Peyer's patch (tissue), 4 donors: ENCODE measurements at places on chromosomes 11 and 22. TPM values are rescaled to one million over a fixed set of nuclear protein-coding genes. Genes with fewer than 3 reads are reported as not detected.

GRCh38 chr11:11701070-11701469 lies 79.3 kb upstream of the GALNT18 start:
- DNase-seq: no peak

DNA sequence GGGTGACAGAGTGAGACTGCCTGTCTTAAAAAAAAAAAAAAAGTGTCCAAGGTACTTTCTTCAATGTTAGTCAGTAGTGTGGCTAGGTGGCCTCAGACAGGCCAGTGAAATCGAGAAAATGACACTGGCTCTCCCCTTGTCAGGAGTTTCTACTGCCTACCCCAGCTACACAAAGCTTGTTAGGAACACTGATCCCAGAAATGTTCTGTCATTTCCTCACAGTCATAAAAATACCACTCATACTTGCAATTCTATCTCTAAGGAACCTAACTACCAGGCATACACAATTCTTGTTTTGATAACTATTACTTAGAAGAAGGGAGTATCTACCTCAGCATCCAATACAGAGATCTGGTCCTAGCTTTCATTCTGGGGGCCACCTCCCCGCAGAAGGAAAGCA lies 31.3 kb downstream of the ATP6V1E1 start:
- no peak for DNase-seq

GRCh38 chr11:116558504-116559211 lies 214.1 kb downstream of the BUD13 start:
- no peak for DNase-seq

DNA sequence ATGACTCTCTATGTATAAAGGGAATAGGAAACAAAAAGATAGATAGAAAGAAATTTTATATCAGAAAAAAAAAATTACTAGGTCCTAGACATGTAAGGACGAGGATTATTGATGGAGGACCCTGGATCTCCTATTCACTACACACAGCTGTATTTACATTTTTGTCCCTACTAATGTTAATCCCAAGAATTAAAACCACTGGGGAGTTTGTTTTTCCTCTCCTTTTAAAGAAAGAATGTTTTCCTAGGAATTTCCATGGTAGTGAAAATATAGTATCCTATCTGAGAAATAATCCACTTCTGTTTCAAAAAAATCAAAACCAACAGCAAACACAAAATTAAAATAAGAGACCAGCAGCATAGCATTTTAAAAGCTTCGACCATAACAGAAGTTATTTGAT lies 41.1 kb downstream of the PDGFD start:
- DNase-seq: no peak

DNA sequence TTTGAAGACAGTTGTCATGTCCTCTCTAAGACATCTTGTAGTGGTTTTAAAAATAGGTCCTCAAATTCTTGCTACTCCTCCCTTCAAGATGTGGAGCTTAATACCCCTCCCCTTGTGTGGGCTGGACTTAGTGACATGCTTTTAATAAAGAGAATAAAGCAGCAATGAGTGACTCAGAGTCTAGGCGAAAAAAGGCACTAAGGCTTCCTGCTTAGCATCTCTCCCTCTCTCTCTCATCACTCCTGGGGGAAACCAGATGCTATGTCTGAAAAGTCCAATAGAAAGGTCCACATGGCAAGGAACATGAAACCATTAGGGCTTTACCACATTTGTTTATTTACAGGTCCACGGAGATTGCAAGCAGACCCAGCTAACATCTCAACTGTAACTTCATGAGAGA lies 11.7 kb downstream of the SERGEF start:
- no peak for DNase-seq

DNA sequence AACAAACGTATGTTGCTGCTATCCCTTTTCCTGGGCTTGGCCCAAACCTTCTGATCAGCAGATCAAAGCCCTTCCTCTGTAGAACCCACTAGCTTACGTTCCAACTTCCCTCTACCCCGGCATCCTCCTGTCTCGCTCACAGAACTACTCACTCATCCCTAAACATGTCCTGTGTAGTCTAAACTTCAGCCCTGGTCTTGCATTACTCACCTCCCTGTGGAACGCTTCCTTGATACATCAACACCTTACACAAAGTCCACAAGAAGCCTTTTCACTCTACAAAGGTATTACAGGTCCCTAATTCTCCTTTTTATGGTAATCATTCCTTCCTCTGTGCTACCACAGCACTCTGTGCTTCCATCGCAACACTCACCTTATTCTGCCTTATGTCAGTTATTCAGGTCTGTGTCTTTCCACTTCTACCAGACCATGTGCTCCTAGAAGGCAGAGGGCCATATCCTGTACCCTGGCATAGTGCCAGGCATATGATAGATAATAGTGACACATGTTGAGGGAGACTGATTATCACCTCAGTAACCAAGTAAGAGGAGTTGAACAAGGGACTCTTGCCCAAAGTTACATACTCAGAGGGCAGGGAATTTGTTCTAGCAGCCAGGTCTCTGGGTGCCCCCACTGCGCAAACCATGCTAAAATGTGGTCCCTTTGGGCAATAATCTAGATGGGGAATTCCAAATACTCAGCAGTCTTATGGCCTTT lies 41.6 kb downstream of the USP35 start:
- no peak for DNase-seq

DNA sequence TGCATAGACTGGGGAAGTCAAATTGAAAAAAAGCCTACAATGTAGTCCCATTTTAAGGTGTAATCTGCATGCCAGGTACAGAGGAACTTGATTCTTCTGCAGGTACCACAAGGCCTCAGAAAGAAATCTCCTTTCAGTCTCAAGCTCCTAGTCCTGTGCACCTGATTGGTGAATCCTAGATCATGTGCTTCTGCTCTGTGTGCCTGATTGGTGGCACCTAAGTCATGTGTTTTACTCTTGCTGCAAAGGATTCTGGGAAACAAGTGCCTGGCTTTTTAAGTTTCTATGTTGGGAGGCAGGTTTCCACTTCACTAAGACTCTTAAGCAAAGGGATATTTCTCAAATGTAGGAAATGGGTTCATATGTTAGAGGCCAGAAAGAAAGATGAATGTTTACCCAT lies 29.1 kb downstream of the INSC start:
- no peak for DNase-seq

DNA sequence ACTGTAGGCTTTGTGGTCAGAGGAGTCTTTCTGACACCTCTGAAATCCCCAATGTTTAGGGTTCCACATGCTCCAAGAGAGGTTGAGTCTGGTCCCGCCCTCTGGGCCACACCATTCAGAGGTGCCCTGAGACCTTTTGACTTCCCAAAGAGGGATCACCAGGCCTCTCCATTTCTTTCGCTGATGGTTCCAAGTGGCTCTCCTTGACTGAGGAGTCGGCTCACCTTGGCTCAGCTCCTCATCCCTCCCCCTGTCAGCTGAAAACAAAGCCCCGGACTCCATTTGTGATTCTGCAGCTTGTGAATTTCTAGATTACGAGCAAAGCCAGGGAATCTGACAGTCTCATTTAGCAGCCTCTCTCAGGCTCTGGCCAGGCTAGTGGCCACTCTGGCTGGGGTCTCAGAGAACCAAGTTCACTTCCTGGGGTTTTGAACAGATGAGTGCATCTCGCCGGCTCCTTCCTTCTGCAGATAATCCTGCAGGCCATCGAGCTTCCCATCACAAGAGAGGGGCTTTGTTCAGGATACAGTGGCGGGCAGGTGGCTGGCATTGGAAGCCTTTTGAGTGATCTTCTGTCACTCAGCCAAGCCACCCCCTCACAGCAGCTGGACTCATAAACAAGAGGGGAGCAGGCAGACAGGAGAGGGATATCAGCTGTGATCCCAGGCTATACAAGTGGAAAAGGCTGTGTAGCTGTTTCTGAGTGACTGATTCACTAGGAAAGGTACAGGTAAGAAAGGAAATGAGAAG lies 102.9 kb downstream of the TRIM29 start:
- DNase-seq: peak; percentile 30

DNA sequence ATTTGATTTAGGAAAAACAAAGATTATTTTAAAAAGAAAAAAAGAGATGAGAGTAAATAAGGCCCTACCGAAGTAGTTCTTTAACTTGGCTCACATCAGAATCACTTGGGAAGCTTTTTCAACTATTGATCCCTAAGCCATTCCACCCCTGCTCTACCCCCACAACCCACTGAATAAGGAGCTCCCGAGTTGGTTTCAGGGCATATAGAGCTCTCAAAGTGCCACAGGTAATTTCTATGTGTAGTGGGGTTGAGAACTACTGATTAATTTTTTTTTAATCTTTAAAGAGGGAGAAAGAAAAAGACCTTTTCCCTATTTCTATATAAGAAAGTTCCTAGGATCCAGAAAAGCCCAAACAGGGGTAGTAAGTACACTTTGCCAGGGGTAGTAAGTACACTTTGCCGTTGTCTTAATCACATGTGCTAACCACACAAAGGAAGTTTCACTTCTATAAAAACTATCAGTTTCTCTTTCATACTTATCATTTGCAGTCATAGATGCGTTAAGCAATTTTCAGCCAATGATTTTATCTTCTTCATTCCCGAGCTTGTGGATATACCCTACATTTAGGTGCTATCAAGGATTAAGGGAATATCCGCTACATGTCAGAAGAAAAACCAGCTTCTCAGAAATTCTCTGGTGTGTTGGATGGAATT lies 108.4 kb upstream of the ZC3H12C start:
- no peak for DNase-seq

GRCh38 chr11:32487270-32487669 lies 51.9 kb upstream of the WT1 start:
- no peak for DNase-seq

DNA sequence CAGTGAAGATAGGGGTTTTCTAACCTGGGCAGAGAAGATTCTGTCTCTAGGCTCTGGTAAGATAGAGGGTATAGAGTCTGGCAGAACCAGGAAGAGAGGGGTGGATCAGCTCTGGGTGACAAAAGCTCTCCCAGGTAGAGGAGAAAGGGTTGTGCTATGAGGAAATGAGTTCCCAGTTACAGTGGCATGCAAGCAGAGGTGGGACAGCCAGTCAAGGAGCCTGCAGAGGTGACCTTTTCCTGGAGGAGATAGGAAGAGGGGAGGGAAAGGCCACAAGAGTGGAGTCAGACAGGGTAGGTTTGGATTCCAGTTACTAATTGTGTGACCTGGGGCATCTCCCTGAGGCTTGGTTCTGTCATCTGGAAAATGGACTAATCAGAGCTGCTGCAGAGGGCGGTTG lies 3.4 kb upstream of the CAPN5 start:
- DNase-seq: no peak

DNA sequence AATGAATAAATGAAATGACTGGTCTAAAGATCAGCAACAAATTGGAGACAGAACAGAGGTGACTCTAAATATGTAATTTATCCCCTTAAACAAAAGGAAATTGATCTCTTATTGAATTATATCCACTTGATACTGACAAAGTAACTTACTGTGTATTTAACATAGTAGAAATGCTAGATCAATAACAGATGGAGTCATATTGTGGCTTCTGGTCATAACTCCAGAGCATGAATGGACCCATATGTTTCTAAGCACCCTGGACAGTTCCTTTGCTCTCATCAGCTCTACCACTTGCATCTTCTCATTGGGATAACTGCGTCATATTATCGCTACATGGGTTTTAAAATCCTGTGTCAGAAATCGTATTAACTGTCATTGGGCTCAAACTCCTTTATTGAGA lies 222.3 kb downstream of the ETS1 start:
- no peak for DNase-seq

GRCh38 chr11:45145379-45146071 lies 914 bp upstream of the PRDM11 start:
- DNase-seq: no peak

- DNase-seq: no peak
These were observed 74.0 kb downstream of the NAV2 start for GRCh38 chr11:19786644-19787043.

- peak; percentile 19 for DNase-seq
These were observed 42.1 kb upstream of the TPBGL start for GRCh38 chr11:75198278-75198973.

DNA sequence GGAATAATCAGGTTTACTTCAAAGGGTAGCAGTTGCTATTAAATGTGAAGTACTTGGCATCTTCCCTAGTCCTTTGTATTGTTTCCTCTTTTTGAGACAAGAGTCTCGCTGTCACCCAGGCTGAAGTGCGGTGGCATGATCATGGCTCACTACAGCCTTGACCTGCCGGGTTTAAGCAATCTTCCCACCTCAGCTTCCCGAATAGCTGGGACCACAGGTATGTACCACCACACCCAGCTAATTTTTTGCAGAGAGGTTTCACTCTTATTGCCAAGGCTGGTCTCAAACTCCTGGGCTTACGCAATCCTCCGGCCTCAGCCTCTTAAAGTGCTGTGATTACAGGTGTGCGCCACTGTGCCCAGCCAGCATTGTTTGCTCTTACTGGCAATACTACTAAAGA lies 36.2 kb upstream of the RAPSN start:
- no peak for DNase-seq

DNA sequence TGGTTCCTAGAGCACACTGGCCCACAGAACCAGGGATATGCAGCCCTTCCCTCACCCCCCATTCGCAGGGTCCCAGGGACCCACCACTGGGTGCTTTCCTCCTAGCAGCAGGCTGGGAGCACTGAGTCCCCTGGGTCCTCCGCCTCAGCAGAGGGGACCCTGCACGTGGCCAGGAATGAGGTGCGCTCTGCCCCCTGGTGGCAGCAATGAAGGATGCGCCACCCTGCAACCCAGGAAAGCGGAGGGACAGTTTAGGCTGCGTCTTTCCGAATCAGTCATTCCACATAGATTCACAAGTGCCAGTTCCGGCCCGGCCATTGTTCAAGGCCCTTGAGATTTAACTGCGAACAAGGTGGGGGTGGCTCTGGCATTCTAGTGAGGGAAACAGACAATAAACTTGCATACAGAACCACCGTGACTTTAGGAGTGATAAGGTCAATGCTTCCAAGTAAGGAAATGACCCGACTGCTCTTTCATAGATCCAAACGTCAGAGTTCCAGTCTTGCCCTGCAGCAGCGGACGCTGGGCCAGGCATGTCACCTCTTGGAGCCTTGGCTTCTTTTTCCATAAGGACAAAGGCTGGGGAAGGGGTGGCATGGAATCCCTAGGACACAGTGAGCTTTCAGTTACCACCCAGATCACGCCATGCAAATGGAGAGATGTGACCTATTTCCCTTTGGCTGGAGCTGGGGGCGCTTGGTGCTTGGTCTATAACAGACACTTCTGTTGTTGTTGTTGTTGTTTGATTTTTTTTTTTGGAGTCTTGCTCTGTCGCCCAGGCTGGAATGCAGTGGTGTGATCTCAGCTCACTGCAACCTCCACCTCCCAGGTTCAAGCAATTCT lies 7.7 kb downstream of the RIN1 start:
- peak; percentile 87 for DNase-seq

GRCh38 chr11:10858439-10859325 lies 829 bp upstream of the ZBED5 start:
- DNase-seq: peak; percentile 55

GRCh38 chr11:59728154-59728553 lies 14.5 kb upstream of the OR10V1 start:
- DNase-seq: no peak

SLC22A9 gene
- total RNA-seq: not detected

KCNQ1OT1 gene
- total RNA-seq: 3.2 TPM

TM7SF2 gene
- 78.1 TPM for total RNA-seq

MIOX gene
- not detected for total RNA-seq

CARD18 gene
- total RNA-seq: not detected

RIBC2 gene
- total RNA-seq: 0.85 TPM

BARX2 gene
- 13.5 TPM for total RNA-seq

KRTAP5-9 gene
- total RNA-seq: not detected

BANF1 gene
- 42.4 TPM for total RNA-seq

TRIM29 gene
- 9.1 TPM for total RNA-seq

SPON1 gene
- 53.8 TPM for total RNA-seq

DMC1 gene
- total RNA-seq: not detected
